ENCODE measurements at places on chromosomes 12 and 14.

- no peak for DNase-seq
Measured at GRCh38 chr12:6181583-6182278, 18.5 kb upstream of the CD9 start.

GRCh38 chr12:123696646-123697045 lies 15.5 kb upstream of the ATP6V0A2 start:
- DNase-seq, result no peak

- no peak for DNase-seq
Measured at GRCh38 chr12:46152456-46152855, 116.4 kb downstream of the SLC38A1 start.

DNA sequence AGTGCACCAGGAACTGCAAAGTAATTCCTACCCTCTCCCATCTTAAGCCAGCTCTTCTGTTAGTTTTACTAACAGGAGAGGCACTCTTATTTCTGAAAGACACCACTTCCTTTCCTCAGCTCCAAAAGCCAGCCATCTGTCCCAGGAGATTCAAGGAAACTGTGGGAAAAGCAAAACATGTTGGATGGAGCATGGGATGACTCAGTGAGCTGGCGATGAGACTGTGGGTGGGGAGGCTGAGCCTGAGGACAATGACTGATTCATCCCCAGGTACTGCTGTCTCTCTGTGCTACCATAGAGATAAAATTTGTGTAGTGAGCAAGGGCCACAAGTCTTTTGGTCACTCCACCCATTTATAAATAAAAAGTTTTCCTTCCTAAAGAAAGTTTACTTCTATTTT lies 141.4 kb downstream of the MYRFL start:
- DNase-seq, result no peak

DNA sequence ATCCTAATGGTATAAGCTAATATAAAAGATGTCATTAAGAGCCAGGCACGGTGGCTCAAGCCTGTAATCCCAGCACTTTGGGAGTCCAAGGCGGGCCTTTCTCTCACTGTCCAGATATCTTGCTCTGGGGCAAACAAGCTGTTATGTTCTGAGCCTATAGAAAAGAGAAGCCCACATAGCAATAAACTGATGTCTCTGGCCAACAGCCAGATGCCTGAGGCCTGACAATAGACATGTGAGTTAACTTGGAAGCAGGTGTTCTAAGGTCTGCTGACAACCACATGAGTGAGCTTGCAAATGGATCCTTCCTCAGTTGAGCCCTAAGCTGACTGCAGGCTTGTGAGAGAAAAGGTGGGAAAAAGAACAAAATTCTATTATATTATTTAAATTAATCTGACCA lies 25.0 kb downstream of the YAF2 start:
- DNase-seq, result no peak

DNA sequence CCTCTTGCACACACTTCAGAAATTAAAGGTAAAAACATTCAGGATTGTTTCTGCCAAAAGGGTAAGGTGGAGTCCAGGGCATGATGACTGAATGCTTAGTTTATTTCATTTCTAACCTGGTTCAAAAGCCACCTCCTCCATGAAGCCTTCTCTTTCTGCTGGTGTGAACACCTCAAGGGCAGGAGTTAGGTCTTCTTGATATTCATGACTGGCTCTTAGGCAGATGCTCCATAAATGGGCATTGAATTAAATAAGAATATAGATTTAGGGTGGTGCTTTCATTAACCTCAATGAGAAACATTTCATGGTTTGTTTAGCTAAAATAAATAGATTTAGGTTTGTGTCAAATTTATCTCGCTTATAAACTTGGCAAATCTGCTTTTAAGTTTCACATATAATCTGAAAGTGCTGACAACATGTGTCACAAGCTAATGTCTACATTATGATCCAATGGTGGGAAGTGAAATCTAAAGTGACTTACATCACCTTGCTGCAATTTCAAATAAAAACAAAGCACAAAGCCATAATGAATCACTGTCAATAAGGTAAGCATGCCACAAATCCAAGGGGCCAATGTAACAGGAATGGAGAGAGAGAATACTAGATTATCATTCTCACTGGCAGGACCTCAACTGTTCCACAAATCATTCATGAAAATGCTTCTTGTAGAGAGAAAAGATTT lies 72.7 kb upstream of the GRIP1 start:
- DNase-seq, result no peak

- DNase-seq, result no peak
Measured at GRCh38 chr12:18882690-18883089, 144.8 kb downstream of the CAPZA3 start.

- no peak for DNase-seq
Measured at GRCh38 chr12:92022093-92022492, 123.6 kb downstream of the BTG1 start.

DNA sequence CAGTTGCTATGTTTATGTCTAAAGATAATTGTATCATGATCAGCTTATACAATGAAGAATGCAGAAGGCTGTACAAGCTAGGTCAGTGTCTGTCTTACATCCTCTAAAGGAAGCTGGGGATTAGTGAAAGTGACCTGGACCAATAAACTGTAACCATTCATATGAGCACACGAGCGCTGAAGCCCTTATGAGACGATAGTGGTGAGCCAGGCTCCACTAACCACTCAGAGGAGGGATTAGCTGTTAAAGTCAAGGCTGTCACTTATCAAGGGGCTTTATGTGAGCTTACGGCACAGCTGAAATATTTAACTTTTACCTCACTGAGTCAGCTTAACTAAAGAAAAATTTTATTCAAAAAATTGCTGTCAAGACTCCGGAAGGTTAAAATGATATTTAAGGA lies 30.3 kb downstream of the NDUFA12 start:
- DNase-seq, result no peak

DNA sequence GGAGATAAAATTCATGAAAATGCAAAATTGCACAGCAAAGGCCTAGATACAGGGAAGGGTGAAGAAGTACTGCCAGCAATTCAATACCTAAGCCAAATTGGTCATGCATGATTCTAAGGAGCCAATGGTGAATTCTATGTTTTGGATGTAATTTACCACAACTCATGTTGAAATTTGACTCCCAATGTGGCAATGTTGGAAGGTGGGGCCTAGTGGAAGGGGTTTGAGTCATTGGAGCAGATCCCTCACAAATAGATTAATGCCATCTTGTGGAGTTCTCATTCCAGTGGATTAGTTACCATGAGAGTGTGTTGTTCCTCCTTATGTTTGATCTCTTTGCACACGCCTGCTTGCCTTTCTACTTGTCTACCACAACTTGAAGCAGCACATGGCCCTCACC lies 194.0 kb upstream of the ALG10 start:
- no peak for DNase-seq

DNA sequence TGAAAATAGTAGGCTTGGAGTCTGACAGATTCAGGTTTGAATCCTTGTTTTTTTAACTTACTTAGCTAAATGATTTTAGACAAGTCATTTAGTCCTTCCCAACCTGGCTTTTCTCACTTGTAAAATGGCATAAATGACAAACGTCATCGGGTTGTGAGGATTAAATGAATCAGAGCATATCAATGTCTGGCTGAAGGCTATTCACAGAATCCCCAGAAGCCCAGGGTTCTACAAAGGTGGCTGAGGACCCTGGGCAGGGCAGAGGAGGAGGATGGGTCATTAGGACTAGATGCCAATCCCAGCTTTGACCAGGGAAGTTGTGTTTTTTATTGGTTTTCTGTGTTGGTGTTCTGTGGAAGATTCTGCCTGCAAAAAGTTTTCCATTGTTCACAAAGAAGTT lies 7.6 kb upstream of the PTPRB start:
- no peak for DNase-seq

- no peak for DNase-seq
Measured at GRCh38 chr12:80490329-80490728, 46.3 kb downstream of the PTPRQ start.

- DNase-seq, result no peak
Measured at GRCh38 chr12:27843714-27844245, 63.7 kb upstream of the MANSC4 start.

All from activated naive CD4-positive, alpha-beta T cell (primary cell).